Eye (tissue), 1 donor: ENCODE measurements at places on chromosomes 3 and 15.
A peak's percentile ranks its signal among the peaks of the same experiment; 100 is the strongest.

DNA sequence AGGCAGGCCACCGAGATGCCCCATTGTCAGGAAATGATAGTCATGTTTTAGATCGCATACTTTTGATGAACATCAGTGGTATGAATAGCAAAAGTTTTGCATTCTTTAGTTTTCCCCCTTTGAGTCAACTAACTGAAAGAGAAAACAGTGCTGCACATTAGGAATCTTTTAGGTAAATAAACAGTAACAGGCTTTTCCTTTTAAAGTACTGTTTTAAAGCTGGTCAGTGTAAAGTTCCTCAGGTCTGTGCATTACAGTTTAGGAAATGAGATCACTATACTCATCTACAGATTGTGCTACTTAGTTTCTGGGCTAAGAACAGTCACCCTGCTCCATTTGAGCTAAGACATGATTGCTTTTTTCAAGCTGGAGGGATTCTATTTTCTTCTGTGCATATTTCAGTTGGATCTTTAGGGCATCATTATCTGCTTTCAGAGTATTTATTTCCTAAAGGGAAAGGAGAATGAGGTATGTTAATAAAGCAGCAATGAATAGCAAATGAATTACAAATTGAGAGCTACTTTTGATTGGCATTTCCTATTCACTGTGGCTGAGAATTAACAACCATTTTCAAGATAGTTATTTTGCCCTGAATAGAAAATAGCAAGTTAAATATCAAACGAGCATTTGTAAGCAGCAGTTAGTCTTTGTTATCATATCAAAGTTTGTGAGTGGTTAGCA, 36.5 kb downstream of the FAM98B start:
- DNase-seq, result no peak

DNA sequence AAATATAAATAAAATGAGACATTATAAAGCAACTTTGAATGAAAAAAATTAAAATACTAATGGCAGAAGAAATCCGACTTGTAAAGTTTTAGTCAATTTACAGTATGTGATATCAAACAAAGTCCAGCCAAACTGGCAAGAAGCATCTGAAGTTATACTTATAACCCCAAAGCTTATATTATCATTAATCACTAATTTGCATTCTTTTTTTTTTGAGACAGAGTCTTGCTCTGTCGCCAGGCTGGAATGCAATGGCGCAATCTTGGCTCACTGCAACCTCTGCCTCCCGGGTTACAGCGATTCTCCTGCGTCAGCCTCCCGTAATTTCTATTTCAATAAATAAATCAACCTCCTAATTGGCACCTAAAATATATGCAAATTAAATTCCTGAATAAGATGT, 80.1 kb downstream of the AQR start:
- DNase-seq, result no peak

DNA sequence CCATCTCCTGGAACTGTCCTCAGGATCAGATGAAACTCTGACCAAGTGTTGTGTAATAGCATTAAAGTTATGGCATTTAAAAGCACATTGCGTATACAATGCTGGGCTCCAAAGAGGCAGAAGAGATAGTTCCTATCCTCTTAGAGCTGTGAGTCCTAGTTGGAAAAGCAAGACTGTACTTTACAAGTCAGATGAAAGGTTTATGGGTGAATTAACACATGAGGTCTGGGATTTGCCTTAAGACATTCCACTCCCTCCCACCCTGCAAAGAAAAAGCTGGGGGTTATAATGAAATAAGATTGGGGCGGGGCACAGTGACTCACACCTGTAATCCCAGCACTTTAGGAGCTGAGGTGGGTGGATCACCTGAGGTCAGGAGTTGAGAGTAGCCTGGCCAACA, 35.6 kb downstream of the SNAPC5 start:
- no peak for DNase-seq

GRCh38 chr15:90018216-90018831, 17.2 kb downstream of the ZNF710 start:
- DNase-seq, result no peak

DNA sequence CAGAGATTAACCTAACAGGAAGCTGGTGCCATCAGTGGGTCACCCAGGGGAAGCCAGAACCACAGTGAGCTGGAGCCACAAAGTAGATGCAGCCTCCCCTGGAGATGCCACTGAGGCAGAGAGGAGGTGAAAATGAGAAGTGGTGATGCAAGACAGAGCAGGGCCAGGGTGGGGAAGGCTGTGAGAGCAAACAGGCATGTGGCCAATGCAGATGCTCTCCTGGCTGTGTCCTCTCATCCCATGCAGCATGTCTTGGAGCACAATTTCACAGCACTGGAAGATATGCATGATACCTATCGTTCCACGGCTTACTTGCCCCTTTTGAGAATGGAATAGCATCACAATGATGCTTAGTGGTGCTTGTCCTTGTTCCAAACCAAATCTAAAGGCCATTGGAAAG, 126.3 kb downstream of the ABHD5 start:
- no peak for DNase-seq

DNA sequence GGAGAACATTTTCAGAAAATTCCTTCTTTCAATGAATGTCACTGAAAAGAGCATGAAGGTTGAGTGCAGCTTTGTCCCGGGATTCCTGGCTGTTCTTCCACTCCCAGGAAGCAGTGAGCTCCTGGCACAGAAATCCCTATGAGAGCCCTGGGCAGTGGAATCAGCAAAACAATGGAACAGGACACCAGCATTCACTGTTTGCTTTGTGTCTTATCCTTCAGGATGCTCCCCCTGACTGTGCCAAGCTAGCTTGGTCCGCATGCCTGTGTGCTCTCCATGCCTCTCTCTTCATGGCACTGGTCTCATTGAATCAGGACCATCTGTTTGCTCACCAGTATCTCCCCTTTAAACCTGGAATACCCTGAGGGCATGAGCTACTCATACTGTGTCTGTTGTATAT, 102.0 kb upstream of the GADL1 start:
- DNase-seq, result no peak

DNA sequence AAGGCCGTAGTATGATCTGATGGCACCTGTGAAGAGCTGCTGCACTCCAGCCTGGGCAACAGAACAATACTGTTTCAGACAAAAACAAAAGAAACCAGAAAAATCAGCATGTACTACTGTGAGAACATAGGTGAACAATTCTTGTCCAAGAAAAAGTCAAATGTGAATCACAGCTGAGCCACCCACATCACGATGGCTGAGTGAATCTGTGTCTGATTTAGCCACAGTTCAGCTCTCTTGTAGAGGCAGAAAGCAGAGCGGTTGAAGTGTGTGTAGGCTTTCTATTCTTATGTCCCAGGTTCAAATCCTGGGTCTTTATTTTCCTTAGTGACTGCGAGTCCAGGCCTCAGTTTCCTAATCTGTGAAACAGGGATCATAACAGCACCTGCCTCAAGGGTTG, 4.4 kb upstream of the FURIN start:
- DNase-seq, result no peak

DNA sequence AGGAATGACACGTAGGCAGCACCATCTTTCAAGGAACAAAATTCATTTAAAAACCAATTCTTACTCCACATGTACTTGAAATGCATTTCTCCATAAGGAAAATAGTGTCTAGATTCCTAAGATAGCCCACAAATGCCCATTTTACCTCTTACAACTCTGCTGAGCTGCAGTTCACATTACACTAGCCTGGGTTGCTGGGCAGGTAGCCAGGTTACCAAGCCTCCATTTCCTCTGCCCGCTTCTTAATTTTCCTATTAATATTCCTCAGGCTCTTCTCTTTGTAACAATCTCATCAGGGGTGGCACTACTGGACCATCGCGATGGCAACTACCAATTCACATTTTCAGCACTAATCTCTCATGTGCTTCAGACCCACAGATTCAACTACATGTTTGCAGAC, 10.8 kb downstream of the ATP13A3 start:
- no peak for DNase-seq

DNA sequence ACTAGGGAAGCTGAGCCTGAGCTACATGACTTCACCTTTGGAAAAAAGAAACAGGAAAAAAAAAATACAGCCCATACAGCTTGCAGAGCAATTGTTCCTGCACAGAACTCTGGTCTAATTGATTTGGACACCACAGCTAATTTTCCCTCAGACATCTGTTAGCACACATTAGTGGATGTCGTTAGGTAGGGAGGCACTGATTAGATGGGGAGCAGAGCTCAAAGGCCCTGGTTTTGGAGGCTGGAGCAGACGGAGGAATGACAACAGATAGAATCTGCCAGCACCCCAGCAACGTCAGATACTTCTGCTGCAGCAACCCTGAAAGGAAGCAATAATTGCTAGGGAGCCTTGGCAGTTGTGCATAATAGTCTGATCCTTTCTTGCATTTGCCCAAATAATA, 398.9 kb downstream of the LSAMP start:
- DNase-seq, result peak; percentile 91

- DNase-seq, result peak; percentile 74
Observed at GRCh38 chr3:127911421-127911931, 3.6 kb upstream of the KBTBD12 start.

- DNase-seq, result no peak
Observed at GRCh38 chr15:44710236-44711095, 657 bp downstream of the PATL2 start.

- no peak for DNase-seq
Observed at GRCh38 chr3:30203301-30203700, 403.1 kb upstream of the TGFBR2 start.

GRCh38 chr3:18090377-18090776, 334.8 kb downstream of the SATB1 start:
- no peak for DNase-seq

DNA sequence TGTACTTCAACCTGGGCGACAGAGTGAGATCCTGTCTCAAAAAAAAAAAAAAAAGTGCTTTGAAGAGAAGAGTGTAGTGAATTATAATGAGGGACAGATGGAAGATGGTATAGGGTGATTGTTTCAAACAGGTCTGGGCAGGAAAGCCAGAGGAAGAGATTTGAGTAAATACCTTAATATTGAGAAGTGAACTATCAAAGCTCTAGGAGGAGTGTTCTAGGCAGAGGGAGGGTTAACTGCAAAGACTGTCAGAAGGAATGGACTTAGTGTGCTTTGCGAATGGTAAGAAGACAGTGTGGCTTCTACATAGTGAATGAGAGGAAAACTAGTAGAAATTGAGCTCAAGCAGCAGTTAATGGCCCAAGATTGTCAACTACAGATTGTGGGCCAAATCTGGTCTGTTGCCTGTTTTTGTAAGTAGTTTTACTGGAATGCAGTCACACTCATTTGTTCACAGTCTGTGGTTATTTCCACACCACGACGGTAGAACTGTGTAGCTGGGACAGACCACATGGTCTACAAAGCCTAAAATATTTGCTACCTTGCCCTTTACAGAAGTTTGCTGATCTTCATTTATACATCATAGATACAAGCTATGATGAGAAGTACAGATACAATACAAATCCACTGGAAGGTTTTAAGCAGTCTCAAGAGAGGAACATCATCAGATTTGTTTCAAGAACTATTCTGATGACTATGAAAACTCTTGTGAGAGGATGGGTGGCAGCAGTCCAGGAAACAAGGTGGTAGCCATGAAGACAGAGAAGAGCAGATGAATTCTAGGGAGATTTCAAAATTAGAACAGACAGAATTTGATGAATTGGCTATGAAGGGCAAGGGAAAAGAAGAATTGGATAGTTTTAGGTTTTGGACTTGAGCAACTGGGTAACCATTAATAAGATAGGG, 16.5 kb upstream of the USP50 start:
- no peak for DNase-seq

GRCh38 chr3:50164481-50164880, 9.4 kb downstream of the SEMA3F start:
- DNase-seq, result no peak

DNA sequence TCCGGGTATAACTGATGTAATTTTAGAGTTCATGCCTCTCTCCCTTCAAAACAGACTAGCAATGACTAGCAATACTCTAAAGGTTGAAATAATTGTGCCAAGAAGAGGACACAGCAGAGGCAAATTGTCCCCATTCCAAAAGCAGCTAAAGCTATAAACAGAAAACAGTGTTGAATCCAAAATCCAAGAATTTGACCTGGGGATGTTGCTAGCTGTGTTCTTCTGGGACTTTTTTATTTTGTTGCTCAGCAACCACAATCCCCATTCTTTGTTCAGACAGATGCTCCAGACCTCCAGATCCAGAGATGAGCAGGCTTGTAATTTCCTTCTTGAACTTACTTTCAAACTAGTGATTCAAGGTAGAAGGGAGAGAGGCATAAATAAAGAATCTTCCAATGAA, 191.5 kb downstream of the FOXB1 start:
- DNase-seq, result no peak

GRCh38 chr3:25289663-25290062, 138.4 kb upstream of the RARB start:
- no peak for DNase-seq

DNA sequence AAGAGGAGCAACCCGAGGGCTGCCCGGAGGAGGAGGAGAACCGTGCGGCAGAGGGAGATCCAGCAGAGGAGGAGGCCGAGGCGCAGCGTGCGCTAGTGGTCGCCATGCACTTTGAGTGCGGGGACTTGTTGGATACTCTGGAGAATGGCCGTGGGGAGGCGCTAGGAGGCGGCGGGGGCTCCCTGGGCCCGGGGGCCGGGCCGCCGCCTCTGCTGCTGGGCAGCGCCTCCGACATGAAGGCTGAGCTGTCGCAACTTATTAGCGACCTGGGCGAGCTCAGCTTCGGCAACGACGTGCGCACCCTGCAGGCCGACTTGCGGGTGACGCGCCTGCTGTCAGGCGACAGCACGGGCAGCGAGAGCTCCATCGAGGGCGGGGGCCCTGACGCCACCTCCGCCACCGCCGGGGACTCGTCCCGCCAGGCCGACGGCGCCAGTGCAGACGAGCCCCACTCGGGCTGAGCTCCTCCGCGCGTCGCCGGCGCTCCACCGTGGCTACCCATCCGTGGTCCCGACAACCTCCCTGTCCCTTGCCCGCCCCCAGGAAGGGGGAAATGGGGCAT, 2.0 kb downstream of the FAM43A start:
- DNase-seq, result peak; percentile 91

DNA sequence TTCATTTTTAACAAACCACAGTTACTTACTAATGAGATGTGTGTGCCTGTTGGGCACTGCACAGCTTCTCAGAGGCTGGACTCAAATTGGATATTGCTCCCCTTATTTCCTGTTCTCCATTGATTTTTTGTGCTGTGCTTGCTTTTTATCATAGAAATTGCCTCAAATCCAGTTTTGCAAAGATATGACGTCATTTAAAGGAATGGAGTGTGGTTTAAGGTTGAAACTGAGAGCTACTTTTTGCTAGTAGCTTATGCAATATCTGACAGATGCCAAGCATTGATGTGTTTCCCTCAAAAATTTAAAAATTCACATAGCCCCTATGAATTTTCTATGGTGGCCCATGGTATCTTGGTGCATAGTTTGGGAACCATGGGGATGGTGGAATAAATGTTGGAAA, 67.7 kb upstream of the ROPN1 start:
- no peak for DNase-seq
